ENCODE measurements at places on chromosomes 5 and 9.

DNA sequence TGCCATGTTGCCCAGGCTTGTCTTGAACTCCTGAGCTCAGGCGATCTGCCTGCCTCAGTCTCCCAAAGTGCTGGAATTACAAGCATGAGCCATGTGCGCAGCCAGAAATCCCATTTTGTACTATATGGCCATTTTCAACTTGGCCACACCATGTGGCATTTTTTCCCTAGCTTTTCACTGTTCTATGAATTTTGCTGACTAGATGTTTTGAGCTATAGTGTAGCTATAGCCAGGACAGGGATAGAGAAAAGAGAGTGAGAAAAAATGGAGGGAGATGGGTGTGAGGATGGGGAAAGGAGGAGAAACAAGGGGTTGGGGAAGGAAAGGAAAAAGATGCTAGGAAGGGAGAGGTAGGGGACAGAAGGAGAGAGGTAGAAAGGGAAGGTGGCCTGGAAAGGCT is 46.4 kb downstream of the DMXL1 start:
- no peak for DNase-seq

GRCh38 chr5:158013939-158014338 is 155.0 kb upstream of the CLINT1 start:
- DNase-seq: peak; percentile 76

- DNase-seq: no peak
Observed at GRCh38 chr9:129124506-129125069, 13.4 kb downstream of the PTPA start.

- no peak for DNase-seq
Observed at GRCh38 chr5:17402289-17403121, 95.5 kb upstream of the TAF11L2 start.

DNA sequence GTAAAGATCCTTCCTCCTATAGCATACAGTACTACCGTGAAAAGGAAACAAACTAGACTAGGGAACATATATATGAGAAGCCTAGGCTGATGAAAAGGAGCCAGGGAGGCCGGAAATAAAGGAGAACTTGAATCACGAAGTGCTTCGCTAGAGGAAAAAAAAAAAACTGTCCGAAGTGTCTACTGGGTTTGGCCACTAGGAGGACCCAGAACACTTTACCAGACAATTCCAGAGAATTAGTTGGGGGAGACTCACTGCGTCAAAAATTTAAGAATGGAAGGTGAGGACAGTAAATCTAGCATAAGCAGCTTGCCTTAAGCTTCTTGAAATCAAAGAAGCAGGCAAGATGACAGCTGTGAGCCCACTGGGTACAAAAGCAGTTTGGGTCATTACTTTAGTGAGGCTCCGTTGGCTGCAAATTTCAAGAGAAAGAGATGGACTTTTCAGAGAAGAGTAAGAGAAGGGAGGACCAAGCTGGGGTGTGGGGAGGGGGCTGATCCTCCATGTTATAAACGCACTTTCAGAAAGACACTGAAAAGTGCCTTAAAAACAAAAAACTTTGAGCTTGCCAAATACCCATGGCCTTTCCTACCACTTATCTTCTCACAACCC is 47.4 kb downstream of the P4HA2 start:
- DNase-seq: no peak

GRCh38 chr5:64166201-64166959 is 737 bp downstream of the RNF180 start:
- no peak for DNase-seq

DNA sequence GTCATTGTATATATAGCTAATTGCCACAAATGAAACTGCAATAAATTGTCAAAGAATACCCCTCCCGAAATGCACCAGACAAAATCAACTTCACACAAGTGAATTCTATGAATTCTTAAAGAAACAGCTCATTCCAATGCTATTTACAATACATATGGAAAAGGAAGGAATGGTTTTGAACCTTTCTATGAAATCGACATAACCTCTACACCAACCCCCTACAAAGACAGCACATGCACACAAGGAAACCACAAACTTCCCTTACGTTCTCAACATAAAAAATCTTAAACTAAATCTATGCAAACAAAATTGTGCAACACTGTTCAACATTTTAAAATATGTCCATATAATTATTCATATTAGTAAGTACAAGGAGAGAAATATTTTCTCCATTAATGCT is 39.2 kb downstream of the MARCHF11 start:
- no peak for DNase-seq

- DNase-seq: no peak
Observed at GRCh38 chr9:130448035-130448624, 3.4 kb downstream of the ASS1 start.

DNA sequence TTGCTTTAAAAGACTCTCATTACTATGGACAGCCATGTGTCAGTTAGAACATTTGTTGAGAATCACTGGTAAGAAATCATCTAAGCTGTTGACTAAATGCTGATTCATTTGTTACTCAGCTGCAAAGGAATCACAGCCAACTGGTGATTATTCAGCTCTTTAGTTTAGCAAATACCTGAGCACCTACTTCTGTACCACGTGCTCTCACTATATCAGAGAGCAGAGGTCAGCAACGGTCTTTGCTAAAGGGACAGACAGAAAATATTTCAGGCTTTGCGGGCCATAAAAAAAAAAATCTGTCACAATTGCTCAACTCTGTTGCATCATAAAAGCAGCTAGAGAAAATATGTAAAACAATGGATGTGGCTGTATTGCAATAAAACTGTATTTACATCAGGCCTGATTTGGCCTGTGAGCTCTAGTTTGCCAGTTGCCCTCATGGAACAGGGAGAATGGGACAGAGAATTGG is 377.6 kb downstream of the DNAH5 start:
- DNase-seq: no peak

- no peak for DNase-seq
Observed at GRCh38 chr9:77748214-77748772, 100.2 kb upstream of the GNA14 start.

GRCh38 chr5:149172709-149173505 is 31.6 kb downstream of the ABLIM3 start:
- DNase-seq: no peak

- no peak for DNase-seq
Observed at GRCh38 chr9:26132746-26133312, 454.6 kb upstream of the TUSC1 start.

DNA sequence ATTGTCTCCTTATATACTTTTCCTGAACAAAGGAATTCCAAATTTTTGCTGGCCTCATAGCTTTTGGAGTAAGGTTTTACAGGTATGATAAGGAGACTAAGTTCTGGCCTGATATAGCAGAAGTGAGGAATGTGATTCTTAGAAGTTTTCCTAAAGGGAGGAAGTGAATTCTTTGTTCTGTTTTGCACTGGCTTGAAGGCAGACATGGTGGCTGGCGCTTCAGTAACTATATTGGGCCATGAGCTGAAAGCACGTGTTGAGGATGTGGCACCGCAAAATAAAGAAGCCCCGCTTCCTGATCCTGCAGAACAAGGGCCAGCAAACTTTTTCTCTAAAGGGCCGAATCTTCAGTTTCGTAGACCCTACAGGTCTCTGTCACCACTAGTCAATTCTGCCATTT is 224.2 kb downstream of the SNX18 start:
- DNase-seq: no peak

DNA sequence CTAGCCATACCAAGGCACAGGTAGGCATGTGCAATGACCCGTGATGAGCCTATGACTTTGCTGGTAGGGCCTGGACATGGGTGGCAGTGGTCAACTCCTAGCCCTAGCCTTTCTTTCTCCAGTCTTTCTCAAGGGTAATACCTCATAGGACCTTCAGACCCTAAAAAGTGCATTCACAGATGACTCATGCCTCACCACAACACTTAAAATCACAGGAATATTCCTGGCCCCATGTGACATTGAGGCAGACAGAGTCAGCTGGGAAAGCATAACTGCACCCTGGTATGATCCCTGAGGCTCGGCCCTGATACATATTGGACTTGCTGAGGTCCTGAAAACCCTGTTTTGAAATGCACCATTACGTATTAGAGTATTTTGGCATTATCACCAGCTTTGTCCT is 449.5 kb downstream of the HINT1 start:
- DNase-seq: no peak

GRCh38 chr5:93589829-93590215 is 6.8 kb downstream of the NR2F1 start:
- no peak for DNase-seq

- no peak for DNase-seq
Observed at GRCh38 chr9:78698371-78698770, 401.4 kb downstream of the PSAT1 start.

DNA sequence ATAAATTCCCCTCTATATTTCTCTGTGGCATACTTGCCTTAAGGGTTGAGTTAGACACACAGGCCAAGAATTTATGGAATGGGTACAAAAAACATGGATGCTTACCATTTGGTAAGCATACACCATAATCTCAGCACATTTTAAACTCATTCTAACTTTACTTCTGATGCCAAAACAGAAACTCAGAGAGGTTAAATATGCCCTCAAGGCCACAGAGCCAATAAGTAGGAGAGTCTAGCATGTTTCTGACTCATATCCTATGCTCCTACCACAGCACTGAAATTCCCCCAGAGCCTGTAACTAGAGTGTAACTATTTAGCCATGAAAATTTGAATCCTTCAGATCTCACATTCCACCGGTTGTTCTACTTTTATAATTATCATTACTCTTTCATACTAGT is 559.7 kb downstream of the ACTL7B start:
- DNase-seq: no peak

DNA sequence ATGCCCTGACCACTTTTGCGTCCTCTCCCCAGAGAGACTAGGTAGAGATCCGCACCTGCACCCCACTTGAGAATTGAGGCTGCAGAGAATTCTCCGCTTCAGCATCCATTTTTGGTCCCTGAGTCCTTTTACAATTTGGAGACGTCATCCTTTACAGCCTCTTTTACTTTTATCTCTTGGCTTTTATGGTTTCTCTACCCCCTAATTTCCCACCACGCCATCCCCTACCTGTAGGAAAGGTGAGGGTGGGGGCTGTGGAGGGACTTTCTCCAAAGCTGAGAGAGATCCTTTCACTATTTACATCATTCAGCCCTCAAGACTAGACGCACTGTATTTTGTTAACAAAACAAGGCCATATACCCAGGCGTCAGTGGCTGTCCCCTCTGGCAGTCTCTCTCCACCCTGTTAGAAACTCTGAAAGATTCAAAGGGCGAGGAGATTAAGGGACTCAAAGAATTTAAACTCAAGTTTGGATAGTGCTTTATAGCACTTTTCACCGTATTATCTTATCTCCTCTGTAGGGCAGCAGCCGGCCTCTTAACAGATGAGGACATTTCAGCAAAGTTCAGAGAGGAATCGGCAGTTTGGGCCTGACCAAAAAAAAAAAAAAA is 1.7 kb downstream of the MSX2 start:
- no peak for DNase-seq

GRCh38 chr5:175814691-175815090 is 56.7 kb upstream of the CPLX2 start:
- no peak for DNase-seq

DNA sequence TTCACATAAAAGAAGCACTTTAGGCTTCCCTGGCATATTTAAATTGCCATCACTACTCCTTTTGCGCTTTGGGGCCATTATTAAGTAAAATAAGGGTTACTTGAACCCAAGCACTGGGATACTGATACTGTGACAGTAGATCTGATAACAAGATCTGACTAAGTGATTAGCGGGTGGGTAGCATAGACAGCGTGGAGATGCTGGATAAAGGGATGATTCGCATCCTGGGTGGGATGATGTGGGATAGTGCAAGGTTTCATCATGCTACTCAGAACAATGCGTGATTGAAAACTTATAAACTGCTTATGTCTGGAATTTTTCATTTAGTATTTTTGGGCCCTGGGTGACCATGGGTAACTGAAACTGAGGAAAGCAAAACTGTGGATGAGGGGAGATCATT is 75.1 kb downstream of the PTTG1 start:
- DNase-seq: no peak

DNA sequence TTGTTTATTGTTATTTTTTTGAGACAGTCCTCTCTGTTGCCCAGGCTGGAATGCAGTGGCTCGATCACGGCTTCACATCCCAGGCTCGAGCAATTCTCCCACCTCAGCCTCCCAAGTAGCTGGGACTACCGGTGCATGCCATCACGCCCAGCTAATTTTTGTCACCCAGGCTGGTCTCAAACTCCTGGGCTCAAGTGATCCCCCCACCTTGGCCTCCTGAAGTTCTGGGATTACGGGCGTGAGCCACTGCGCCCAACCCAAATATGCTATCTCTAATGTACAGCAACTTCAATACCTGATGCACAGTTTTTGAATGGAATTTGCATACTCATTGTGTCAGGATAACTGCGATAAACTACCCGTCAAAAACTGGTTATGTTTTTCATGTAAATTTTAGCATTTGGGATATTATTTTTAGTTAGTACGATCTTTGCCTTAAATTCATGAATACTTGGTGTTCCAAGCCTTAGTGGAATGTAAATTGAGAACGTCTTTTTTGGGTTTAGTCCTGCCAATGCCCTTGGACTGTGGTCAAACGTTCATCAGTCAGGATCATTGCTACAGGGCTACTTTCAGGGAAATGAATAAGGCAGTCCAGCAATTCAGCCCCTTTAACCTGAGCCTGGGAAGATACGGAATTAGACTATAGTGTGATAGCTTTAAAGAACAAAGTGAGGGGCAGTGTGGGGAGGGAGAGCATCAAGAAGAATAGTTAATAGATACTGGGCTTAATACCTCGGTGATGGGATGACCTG is 4.4 kb downstream of the UGCG start:
- DNase-seq: no peak

- no peak for DNase-seq
Observed at GRCh38 chr5:178177569-178177968, 9.6 kb downstream of the GMCL2 start.

- no peak for DNase-seq
Observed at GRCh38 chr5:68484307-68485068, 268.9 kb downstream of the PIK3R1 start.

DNA sequence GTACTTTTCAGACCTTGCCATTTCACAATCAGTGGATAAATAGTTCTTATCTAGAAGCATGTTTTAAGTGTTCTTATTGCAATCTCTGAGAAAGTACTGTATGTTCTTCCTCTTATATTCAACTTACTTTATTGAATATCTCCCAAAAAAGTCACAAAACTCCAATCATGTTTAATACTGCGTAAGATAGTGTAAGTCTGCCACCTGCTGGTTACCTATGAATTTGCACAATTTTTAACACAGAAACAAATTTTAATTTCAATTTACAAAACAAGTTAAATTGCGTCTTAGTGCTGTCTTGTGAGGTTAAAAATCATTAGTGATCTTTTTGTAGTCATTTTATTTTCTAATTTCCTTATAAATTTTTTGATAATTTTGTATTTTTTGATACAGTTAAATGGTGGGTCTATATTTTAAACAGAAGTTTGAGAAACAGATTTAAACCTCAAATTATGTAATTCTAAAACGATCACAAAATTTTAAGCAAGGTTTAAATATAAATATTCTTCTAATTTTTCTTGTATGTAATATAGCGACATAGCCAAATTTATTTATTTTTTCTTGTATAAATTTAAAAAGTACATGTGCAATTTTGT is 115.8 kb downstream of the EMB start:
- no peak for DNase-seq

GRCh38 chr9:122325124-122325523 is 45.7 kb upstream of the PTGS1 start:
- no peak for DNase-seq

DNA sequence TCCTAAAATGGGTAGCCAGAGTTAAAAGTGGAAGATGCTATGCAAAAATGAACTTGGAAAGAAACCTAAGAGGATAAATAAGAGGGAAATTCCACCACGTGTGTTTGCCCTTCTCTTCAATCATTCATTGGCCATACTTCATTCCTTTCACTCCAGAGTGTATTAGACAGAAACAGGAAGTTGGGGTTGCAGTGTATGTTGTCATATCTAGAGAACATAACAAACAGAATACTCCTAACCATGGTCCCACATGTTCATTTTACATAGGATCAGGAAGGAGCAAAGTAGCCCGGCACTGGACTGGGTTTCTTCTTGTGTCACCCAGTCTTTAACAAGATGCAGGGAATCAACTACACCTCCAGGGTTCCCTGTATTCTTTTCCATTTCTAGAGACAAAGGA is 7.6 kb upstream of the GPBP1 start:
- DNase-seq: no peak
